Umbilical cord (tissue), 2 donors: ENCODE measurements at places on chromosomes 2 and 18.
A peak's percentile ranks its signal among the peaks of the same experiment; 100 is the strongest.

DNA sequence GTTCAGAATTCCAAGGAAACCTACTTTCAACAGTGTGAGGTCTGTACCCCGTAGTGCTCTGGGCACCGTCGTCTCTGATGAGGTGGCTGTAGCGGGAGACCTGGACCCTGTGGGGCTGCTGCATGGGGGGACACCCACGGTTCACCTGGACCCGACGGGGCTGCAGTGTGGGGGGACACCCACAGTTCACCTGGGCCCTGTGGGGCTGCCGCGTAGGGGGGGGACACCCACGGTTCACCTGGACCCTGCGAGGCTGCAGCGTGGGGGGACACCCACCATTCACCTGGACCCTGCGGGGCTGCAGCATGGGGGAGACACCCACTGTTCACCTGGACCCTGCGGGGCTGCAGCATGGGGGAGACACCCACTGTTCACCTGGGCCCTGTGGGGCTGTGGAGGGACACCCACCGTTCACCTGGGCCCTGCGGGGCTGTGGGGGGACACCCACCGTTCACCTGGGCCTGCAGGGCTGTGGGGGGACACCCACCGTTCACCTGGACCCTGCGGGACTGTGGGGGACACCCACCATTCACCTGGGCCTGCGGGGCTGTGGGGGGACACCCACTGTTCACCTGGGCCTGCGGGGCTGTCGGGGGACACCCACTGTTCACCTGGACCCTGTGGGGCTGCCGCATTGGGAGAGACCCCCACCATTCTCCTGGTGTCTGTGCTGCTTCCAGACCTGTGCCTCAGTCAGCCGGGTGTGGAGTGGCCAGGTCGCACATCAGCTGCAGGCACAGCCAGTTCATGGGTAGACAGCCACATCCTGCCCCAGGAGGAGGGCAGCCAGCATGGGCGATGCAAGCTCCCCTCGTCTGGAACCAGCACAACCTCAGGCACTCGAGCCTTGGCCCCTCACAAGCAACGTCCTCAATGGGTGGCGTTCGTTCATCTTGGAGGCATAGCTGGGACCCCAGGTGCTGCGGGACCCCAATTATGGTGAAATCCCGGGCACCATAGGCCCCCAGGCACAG lies 114.5 kb downstream of the TMEM18 start:
- DNase-seq, result no peak

DNA sequence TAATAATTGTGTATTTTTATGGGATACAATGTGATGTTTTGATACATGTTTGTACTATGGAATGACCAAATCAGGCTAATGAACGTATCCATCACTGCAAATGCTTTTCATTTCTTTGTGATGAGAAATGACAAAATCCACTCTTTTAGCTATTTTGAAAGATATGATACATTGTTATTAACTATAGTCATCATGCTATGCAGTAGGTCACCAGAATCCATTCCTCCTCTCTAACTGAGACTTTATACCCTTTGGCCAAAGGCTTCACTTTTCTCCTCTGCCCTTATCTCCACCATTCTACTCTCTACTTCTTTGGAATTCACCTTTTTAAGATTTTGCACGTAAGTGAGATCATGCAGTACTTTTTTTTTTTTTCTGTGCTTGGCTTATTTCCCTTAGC lies 44.5 kb upstream of the TMEM17 start:
- no peak for DNase-seq

- DNase-seq, result no peak
These were observed 85.2 kb upstream of the GRB14 start for GRCh38 chr2:164706522-164706921.

DNA sequence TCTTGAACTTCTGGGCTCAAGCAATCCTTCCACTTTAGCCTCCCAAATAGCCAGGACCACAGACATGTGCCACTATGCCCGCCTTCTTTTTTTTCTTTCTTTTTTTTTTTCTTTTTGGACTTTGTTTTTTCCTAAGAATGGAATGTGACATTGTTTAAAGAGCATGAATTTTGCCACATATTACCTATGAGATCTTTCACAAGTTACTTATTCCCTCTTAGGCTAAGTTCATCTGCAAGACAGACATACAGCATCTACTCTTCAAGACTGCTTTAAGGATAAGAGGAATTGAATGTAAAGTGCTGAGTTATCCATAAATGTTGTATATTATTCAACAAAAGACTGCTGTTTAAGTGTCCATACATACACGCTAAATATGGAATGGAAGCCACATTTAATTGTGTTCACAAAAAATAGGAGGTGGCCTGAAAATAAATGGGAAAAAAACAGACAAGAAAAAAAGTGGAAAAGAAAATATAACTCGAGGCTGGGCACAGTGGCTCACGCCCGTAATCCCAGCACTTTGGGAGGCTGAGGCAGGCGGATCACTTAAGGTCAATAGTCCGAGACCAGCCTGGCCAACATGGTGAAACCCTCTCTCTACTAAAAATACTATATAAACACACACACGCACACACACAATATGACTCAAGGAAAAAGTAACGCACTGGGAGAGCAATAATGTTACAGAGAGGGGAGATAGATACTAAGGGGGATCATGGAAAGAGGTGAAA lies 3.2 kb upstream of the PPM1G start:
- DNase-seq, result no peak

DNA sequence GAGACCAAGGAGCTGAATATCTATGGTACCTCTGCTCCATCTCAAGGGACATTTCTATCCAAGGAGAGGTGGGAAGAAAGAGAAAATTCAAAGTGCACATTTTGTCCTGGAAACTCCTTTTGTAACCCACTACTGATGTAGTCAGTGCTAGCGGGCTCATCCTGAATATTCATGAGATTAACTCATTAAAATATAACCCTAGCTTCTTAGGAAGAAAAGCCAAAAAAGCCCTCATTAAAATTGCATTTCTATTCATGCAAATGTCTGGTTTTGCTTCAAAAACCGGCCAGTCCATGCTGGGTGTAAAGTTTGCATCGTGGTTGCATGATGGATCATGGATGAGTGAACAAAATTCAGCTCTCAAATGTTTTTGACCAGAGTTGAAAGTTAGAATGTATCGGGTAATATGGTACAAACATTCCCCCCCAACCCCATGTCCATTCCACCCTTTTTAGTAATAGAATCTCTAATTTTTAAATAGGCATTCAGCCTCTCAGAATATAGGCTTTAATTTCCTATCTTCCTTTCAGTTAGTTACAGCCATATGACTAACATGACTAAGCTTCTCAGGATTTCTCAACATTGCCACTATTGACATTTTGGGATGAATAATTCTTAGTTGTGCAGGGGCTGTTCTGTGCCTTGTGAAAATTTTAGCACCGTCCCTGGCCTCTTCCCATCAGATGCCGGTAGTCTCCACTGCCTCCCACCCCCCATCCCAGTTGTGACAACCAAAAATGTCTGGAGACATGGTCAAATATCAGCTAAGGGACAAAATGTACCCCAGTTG lies 104.2 kb upstream of the RND3 start:
- DNase-seq, result no peak

GRCh38 chr18:45562567-45563479 lies 52.5 kb upstream of the SLC14A2 start:
- DNase-seq, result peak; percentile 42

- no peak for DNase-seq
These were observed 43.0 kb downstream of the SERPINB7 start for GRCh38 chr18:63818212-63818611.

DNA sequence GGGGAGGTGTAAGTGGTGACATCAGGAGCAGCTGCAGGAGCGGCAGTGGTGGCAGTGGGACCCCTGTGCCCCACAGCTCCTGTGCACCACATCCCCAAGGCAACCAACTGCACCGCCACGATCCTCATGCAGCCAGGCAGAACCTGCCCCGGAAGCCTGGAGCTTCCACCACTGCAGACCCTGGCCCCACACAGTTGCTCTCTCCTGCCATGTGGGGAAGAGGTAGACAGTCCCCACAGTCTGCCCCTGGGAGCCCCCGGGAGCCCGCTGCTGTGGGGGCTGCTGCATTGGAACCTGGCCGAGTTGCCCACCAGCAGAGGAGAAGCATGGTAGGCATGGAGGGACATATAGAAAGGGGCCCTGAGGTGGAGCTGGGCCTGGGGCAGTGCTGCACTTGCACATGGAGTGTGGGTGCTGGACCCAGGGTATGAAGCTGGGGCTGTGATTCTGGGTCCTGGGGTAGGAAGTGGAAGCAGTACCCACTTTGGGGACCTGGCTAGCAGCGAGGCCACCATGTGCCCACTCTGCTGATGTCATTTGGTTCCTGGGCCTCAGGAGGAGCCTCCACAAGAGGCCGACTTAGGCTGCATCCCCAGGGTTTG lies 623.3 kb upstream of the LRRTM4 start:
- DNase-seq, result no peak

DNA sequence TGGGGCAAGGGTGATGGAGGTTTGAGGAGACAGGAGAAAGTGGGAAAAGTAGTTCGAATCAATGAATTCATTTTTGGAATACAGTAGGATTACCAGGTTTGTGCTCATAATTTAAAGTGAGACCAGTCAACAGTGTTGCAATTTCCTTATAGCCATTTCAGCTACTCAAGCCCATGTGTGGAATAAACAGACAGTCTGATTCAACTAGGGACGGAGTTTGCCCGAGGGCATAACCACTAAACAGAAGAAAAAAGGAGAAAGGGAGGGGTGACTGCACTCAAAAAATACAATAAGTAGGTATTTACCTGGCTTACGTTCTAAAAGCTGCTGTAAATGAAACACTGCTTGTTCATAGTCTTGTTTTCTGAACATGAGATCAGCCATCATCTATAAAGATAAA lies 55.2 kb downstream of the TTC21B start:
- peak; percentile 5 for DNase-seq

DNA sequence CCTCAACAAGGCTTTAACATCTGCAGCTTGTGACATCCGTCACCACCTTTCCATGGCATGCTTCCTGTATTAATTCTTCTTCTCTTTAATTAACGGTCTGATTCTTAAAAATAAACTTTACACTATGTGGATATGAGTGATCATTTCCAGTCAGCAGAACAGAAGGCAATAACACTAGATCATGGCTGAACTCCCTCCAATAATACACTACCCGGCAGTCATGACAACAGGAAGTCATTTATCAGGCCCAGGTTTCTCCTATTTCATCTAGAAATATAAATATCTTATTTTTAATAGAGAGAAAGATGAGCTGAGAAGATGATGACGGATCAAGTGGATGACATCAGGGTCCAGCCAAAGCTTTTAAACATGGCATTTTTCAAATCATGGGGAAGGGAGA lies 792.2 kb downstream of the SLC4A3 start:
- no peak for DNase-seq

DNA sequence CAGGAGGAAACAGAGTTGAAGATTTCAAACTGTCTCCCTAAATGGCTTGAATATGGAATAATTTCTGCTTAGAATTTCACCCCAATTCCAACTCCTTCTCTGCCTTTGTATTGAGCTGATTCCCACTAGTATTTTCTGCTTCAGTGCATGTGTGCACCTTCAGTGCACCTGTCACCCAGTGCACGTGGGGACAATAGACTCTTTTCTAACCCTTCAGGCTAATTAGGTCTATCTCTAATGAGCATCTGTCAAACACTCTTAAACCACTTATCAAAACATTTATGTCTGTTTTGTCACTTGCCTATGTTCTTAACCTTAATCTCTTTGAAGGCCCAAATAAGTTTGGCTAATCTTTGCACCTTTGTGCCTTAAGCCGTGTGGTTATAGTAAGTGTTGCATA lies 232.0 kb upstream of the NETO1 start:
- DNase-seq, result no peak

DNA sequence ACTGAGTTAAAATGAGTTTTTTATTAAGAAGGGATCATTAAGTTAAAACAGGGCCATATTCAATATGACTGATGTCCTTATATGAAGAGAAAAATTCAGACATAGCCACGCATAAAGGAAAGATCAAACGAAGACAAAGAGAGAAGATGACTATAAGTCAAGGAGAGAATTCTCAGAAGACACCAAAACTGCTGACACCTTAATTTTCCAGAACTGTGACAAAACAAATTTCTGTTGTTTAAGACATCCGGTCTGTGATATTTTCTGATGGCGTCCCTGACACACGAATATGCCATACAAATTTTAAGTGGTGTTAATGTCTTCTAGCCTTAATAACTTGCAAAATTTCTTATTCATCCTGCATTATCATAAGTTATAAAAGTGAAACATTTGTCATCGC lies 1325.2 kb upstream of the DDX18 start:
- no peak for DNase-seq

DNA sequence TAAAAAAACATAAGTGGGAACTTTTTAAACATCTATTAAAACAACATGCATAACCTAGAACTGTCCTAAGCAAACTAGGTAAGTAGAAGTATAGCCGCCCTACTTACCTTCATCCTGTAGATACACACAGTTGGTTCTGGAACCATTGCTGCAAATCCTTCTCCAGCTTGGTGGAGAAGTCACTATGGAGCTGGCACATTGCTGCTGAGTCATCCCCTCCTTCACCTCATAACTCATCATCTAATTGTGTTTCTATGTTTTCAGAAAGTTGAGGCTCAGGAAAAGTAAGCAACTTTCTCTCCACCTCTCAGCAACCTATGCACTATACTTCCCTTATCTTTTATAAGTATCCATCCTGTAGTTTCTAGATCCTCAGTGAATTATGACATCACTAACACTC lies 269.8 kb upstream of the MMADHC start:
- DNase-seq, result no peak

DNA sequence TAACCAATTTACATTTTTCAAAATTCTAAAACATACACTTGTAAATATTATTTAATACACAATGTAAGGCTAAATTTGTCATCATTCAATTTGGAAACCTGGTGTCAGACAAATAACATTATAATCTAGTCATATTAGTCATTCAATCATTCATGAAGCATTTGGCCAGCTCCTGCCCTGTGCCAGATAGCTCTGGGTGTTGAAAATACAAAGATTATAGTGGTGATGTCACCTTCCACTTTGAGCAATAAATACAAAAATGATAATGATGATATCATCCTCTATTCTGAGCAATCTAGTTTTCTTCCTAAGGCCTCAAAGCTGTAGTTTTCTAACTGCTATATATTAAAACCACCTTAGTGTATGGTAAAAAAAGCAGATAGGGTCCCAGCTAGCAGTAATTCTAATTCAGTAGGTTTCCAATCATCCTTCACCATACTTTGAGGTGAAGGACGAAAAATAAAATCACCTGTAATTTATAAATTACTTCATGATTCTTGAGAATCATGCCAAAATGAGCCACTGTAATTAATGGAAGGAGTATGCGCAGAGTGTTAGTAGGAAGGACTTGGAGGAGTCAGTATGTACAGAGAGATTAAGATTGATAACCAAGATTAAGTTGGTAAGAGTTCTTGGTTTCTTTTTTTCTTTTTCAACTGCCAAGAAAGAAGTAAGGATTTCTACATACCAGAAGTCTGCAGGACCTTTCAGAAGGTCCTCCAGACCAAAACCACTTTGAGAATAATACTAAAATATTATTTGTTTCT lies 23.2 kb downstream of the MEMO1 start:
- no peak for DNase-seq

DNA sequence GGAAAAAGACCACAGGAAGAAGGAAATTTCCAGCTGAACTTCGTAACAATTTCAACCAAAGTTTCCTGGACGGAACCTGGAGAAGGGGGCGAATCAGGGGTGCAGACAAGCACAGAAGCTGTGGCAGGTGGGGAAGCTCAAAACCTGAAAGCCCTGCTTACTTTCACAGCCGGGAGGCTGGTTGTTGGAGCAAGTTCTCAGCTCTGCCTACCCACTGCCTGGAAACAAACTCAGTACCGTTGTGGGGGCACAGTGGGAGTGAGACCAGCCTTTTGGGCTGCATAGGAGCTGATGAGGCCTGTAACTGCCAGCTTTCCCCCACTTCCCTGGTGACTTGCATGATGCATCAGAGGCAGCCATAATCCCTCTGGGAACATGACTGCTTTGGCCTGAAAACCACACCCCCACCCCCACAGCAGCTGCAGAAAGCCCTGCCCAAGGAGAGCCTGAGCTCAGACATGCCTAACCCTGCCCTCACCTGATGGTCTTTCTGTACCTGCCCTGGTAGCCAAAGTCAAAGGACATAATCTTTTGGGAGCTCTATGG lies 207.0 kb upstream of the VWC2L start:
- no peak for DNase-seq
